ENCODE measurements at places on chromosomes 2 and 18.

GRCh38 chr2:48346124-48346536, 183.8 kb upstream of the STON1 start:
- DNase-seq: peak; percentile 19

- no peak for DNase-seq
These were observed 178.1 kb downstream of the FMNL2 start for GRCh38 chr2:152513029-152513428.

DNA sequence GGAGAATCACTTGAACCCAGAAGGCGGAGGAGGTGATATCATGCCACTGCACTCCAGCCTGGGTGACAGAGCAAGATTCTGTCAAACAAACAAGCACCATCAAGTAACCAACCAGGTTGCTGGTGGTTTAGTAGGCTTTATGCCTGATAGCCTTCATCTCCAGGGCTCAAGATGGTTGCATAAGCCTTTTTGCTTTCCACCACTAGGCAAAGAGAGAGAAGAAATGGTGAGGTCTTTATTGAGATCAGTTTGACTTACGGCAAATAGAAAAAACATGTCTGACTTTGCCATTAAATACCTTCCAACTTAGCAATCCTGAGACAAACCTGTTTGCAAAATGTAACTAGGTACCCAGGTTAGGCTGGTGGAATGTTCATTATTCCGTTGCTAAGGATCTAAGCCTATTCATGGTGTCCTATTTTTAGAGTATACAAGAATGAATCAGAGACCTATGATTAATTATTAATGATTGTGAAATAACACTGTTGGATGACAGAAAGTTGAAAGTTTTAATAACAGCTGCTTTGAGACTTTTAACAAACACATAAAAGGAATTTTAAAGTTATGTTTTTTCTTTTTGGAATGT, 53.5 kb upstream of the SLC38A11 start:
- no peak for DNase-seq

DNA sequence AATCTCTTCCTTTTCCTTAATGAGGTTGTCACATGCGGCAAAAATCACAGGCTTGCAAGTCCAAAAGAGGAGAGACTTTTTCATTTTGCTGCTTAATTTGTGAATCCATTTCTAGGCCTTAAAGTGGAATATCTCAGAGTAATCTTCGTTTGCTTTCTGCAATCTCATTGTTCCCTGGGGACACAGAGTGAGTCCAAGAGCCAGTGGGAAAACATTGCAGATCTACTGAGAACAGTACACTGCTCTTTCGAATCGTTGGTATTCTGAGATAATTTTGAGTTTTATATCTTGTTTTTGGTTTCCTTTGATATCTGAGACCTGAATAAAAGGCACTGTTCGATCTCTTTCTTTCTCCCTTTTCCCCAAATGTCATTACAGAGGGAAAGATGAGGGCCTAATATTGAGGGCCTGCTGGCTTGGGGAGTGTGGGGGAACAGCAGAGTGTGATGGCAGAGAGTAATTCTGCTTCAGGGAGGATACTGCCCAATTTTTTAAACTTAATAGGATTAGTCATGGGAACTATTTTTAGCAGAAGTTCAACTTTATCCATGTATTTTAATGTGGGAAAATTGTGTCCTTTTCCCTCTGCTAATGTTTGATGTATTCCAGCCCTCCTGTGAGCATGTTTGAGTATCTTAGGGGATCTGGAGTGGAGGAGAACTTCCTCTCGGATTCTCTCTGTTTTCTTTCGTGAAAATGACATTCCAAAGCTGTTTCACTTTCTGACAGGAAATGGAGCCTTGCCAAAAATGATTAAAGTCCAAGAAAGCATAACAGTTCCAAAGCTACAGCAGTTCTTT, 418.2 kb upstream of the ZEB2 start:
- DNase-seq: no peak

DNA sequence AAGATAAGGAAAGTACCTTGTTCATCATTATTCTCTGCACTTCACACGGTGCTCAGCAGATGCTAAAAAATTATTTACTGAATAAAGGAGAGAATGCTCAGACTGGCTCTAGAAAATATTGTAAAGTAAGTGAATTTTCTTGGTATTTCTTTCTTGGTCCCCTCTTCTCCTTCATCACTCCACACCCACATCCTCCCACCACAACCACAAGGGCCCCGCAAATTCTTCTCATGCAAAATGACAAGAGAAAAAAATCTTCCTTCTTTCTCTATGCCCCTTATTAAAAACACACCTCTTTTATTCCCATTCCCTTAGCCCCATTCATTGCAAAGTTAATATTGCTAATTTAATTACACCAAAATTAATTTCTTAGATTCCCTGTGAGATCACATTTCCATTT, 74.2 kb upstream of the NEDD4L start:
- DNase-seq: no peak

GRCh38 chr18:77344786-77345500, 95.3 kb downstream of the GALR1 start:
- DNase-seq: no peak

GRCh38 chr18:36692921-36693332, 135.9 kb downstream of the TPGS2 start:
- DNase-seq: no peak

DNA sequence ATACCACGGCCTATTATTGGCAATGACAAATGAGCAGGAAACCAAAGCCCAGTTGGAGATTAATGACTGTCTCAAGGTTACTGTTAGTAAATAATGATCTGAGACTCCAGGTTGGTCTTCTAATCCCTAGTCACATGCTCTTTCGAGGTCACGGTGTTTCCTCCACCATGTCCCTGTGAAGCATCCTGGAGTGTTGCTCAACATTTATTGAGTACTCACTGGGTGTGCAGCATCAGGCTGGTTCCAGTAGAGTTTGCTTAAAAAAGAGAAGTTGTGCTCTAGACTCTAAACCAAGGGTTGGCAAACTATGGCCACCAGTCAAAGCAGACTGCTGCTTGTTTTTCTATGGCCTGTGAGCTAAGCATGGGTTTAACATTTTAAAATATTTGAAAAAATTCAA, 263.8 kb upstream of the ATP5MC3 start:
- DNase-seq: no peak

DNA sequence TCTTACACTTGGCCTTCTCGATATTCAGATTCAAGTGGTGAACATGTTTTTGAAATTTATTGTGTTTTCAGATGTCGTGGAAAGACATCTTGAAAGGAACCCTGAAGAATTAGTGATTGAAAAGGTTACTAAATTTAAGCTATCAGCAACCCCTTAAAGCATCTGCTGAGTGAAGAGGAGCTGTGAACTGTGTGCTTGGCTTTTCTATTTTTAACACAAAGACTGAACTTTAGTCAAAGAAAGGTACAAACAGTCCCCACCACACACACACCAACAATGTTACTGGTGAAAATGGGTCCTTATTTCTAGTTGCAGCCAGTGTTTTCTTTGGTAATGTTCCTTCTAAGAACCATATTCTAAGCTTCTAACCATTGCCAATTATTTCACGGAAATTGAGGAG, 95.1 kb downstream of the CYRIA start:
- DNase-seq: no peak

- DNase-seq: no peak
These were observed 248.3 kb upstream of the KYNU start for GRCh38 chr2:142629193-142629592.

DNA sequence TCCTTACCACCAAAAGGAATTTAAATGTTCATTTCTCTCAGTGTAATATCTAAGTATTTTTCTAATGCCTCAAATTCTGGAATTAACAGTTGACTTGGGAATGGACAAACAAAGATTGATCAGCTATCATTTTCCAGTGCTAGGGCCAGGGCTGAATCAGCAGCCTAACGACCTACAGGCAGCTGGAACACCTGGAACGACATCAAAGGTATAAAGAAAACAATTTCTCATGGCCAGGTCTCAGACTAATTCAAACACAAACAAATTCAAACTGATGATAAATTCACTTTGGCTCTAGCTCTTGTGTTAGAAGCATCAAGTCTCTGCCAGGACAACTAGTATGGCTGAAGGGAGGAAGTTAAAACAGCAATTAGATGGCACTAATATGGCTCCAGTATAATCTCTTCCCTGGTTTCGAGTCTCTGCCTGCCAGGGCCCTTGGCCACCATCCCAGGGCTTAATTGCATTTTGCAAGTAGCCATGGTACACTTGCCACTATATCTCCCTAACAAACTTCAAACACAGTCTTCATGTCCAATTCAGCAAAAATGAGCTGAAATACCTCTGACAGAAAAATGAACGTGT, 70.2 kb upstream of the FSHR start:
- no peak for DNase-seq

DNA sequence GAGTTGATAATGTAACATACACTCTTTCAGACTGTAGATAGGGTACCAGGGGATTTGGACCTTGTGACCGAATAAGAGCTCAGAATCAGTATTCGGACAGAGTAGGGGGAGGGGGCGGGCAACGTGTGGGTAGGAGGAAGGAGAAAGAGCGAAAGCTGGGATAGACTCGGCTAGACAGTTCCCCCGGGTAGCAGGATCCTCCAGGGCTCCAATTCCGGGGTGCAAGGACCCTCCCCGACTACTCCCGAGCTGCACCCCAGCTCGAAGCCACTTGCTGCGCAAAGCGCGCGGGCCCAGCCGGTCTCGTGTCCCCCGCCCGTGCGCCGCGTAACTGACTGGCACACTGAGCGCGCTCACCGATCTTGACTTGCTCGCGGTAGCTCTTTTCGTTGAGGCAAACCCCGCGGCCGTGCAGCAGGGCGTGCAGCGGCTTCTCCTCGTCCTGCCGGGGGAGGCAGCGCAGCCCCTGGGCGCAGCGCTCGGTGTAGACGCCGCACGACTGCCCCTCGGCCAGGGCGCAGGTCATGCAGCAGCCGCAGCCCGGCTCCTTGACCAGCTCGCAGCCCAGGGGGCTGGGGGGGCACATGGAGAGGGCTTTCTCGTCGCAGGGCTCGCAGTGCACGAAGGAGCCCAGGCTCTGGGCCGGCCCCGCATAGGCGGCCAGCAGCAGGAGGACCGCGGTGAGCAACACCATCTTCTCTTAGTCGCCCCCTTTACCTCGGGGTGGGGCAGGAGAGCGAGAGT, 1.1 kb downstream of the IGFBP5 start:
- no peak for DNase-seq

DNA sequence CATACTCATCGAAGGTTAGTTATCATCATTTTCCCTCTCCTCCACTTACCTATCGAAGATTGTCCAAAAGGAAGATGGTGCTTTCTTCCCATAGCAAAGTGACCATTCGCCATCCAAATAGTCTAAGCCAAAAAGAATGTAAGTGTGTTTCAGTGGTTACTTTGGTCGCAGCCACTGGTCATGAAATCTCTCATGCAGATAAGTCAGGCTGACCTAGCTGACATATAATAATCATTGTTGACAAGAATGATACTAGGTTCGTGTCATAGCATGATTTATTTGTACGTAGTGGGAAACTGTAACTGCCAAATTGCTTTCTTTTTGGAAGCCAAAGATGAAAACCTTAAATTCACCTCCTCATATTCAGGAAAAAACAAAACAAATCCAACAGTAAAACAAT, 89.6 kb upstream of the PMAIP1 start:
- DNase-seq: no peak

DNA sequence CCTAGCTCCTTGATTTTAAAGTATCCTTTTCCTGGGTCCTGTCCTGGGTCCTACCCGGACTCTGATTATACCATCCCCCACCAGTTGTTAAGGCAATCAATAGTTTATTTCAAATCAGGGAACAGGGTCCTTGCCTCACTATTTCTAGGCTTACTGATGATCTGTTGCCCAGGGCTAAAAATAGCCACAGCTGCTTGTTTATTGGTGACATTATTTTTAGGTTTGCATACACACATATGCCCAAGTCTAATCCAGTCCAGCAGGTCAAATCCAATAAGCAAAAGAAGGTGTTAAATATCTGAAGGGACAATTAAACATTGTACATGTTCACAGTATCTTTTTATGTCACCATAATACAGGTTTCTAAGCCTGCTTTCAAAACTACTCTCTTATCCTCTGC, 66.0 kb downstream of the RAB10 start:
- no peak for DNase-seq

- DNase-seq: no peak
These were observed 51.8 kb downstream of the EPB41L5 start for GRCh38 chr2:120064664-120065063.

DNA sequence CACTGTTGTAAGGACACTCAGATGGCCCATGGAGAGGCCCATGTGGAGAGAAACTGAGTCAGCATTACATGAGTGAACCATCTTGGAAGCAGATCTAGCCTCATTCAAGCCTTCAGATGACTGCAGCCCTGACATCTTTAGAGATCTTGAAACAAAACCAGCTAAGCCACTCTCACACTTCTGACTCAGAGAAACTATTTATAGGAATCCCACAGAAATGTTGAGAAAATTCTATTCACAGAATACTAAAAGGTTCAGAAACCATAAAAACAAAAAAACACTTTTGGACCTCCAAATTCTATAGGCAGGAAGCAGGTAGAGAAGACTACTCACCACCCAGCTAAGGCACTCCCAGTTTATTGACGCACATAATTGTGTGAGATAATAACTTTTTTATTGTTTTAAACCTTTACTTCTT, 8.7 kb downstream of the TMEM169 start:
- no peak for DNase-seq

DNA sequence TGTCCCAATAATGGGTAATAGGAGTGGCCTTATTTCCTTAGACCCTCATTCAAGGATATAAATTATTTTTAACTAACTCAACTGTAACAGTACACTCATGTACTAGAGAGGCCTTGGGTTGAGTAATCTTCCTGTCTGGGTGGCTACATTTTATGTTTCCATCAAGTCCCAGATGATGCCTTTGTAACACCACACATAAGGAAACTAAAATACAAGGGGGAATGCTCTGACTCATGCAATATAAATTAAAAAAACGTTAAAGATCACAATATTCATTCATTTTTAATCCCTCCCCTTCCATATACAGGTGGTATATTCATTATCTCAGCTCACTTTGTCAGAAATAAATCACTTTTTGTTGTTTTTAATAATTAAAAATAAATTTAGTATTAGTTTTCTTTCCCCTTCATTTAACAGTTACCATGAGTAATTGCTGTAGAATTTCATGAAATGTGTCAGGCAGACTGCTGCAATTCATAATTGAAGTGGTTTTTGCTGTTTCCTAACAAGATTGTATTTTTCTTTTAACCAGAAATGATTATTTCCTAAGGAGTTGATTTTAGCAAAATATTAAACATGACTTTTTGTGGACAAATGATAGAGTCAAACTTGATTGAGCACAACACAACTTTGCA, 1403.6 kb downstream of the SUCLG1 start:
- peak; percentile 28 for DNase-seq

DNA sequence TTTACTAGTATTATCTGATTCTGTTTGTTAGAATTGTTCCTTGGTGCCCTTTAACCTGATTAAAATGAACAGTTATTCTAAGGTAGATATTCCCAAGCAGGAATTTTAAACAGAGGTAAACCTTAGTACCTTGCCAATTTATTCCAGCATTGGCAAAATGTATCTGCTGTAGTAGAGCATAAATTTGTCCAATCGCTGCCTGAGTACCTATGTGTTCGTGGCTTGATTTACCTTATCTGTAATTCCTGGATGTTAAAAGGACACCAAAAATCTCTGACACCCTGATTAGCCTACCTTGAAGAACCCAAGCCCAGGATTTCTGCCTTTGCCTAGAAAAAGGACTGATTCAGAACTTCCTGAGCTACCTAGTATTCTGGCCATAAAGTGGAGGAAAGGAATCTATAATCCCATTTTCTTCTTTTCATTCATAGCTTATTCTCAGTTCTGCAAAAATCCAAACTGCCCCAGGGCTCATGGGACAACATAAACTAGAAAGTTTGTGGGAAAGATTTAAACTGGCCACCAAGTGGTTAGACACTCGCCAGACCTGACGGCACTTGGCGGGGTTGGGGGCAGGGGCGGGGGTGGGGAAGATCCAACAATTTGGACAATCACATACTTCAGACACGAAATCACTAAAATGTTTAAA, 16.2 kb upstream of the ZCCHC2 start:
- DNase-seq: no peak
